Right lobe of liver (tissue), 6 donors: ENCODE measurements at places on chromosomes 3 and 15.
A peak's percentile ranks its signal among the peaks of the same experiment; 100 is the strongest.

DNA sequence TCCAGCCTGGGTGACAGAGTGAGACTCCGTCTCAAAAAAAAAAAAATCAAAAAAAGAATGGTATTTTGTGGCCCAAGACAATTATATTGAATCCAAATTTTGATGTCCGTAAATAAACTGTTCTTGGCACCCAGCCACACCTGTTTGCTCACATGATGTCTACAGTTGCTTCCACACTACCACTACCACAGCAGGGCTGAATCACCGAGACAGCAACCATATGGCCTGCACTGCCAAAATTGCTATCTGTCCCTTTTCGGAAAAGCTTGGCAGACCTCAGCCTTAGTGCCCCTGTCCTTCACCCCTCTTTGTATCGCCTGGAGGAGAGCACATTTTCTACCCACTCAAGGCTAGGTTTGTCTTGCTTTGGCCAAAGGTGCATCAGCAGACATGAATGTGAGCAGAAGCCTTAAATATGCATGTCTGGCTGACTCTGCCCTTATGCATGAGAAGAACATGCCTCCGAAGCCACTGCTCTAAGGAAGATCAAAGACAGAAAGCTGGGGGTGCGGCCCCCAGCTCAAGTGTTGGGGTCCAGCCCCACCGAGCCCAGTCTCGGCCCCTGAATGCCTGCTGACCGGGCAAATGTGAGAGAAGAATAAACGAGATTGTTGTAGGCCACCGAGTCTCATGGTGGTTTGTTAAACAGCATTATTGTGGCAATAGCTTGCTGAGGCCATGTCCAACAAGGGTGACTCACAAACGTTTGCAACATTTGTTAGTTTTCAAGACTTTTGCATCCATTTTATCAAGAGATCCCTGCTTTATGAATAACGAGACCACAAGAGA is 108.1 kb downstream of the TPRA1 start:
- DNase-seq: no peak
- H3K4me1 ChIP-seq: no peaks in the 10 kb centered on the region
- H3K4me3 ChIP-seq: no peak overlapping the region
- no peaks in the 10 kb centered on the region for H3K27me3 ChIP-seq

DNA sequence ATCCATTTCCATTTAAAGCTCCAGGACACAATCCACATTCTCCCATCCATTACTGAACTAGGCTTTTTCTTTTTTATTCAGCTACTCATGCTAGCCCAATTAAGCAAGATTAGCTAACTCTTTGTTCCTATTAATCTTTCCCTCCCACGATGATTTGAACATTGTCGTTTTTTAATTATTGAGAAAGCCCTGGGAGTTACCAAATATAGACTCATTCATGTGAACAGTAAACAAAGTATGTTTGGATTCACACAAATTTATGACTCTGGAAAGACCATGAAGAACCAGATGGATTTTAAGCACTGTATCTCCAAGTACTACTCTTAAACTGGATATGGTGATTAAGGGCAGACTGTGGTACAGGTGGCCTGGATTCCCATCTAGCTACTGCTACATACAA is 82.2 kb downstream of the STRIT1 start:
- H3K4me3 ChIP-seq: no peak overlapping the region
- no peaks in the 10 kb centered on the region for H3K36me3 ChIP-seq
- no peaks in the 10 kb centered on the region for H3K4me1 ChIP-seq
- H3K27ac ChIP-seq: no peak overlapping the region

DNA sequence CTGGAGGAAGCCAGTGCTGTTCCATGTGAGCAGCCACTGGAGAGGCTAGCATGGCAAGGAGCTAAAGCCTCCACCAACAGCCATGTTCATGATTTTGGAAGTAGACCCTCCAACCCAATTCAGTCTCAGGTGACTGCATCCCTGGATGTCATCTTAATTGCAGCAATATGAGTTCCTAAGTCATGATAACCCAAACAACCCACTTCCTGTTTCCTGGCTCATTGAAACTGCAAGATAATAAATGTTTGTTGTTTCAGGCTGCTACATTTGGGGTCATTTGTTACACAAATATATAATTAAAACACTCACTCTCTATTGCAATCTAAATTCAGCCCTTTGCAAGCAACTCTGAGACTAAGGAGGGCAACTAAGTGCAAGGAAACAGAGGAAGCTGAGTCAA is 62.4 kb upstream of the SLC24A5 start:
- no peak for DNase-seq
- H3K27ac ChIP-seq: no peak overlapping the region
- H3K4me1 ChIP-seq: no peaks in the 10 kb centered on the region
- no peaks in the 10 kb centered on the region for H3K27me3 ChIP-seq
- H3K4me3 ChIP-seq: no peak overlapping the region

GRCh38 chr3:129485721-129486663 is 42.4 kb upstream of the RHO start:
- H3K4me1 ChIP-seq: no peaks in the 10 kb centered on the region
- peak; percentile 68 for DNase-seq
- H3K27ac ChIP-seq: no peak overlapping the region

DNA sequence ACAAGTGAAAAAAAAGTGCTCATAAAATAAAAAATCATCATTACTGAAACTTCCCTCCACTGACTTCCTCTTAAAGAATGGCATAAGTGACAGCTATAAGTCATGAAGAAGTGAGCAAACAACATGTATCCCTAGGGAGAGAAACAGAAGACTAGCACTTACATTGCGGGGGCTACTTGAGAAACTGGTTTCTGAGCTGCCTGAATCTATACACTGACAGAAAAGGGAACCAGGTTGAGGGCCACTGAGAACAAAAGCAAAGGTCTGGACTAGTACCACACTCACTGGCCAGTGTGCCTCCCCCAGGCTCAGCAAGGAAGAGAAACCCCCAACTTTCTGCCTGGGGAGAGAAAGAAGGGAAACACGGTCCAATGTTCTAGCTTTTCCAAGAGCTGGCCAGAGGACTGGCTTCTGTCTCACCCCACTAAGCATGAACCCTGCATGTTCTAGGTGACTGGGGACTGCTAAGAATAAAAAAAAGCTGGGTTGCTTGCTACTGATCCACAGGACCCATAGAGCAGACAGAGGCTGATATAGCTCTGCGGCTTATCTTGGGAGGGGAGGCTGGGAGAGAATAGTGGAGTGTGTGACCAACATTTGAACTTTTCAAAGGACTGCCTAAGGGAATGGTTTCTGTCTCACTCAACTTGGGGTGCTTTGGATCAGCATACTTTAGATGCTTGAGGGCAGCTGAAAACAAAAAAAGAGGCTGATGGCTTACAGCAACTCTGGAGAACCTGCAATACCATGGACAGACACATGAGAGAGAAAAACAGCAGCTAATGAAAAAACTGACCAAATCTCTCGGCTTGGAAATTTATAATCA is 8.1 kb downstream of the RAD18 start:
- H3K27me3 ChIP-seq: no peaks in the 10 kb centered on the region
- H3K36me3 ChIP-seq: no peaks in the 10 kb centered on the region
- DNase-seq: no peak
- no peaks in the 10 kb centered on the region for H3K4me1 ChIP-seq
- H3K27ac ChIP-seq: no peak overlapping the region

- no peak overlapping the region for H3K27ac ChIP-seq
- no peak overlapping the region for H3K4me3 ChIP-seq
- H3K4me1 ChIP-seq: no peaks in the 10 kb centered on the region
- H3K36me3 ChIP-seq: no peaks in the 10 kb centered on the region
- H3K27me3 ChIP-seq: no peaks in the 10 kb centered on the region
Observed at GRCh38 chr15:99755692-99756409, 22.6 kb upstream of the LYSMD4 start.

- no peaks in the 10 kb centered on the region for H3K27me3 ChIP-seq
- DNase-seq: no peak
- no peak overlapping the region for H3K4me3 ChIP-seq
- H3K36me3 ChIP-seq: no peaks in the 10 kb centered on the region
Observed at GRCh38 chr3:16888785-16889607, 4.2 kb downstream of the PLCL2 start.

GRCh38 chr15:100060276-100060926 is 281.4 kb downstream of the ADAMTS17 start:
- no peaks in the 10 kb centered on the region for H3K27me3 ChIP-seq
- DNase-seq: no peak
- no peak overlapping the region for H3K27ac ChIP-seq

GRCh38 chr3:161851941-161852566 is 355.4 kb downstream of the OTOL1 start:
- no peak overlapping the region for H3K4me3 ChIP-seq
- peak; percentile 60 for DNase-seq
- no peak overlapping the region for H3K27ac ChIP-seq

DNA sequence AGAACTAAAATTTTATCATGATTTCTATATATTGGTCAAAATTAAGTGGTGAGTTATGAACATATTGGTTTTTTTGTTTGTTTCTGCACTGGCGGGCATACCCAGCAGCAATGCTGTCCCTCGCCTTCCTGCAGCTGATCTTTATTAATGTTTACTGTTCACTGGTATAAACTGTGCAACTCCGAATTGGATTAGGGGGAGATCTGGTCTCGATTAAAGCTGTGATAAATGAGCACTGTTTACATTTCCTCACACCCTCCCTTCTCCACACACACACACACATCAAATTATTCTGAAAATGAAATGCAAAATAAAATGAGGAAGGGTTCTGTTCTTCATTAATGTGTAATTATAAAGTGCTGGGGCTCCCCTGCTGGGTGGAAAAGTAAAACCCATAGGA is 48.5 kb upstream of the DAZL start:
- no peak overlapping the region for H3K4me3 ChIP-seq
- no peaks in the 10 kb centered on the region for H3K27me3 ChIP-seq
- H3K27ac ChIP-seq: no peak overlapping the region
- H3K36me3 ChIP-seq: no peaks in the 10 kb centered on the region
- H3K4me1 ChIP-seq: no peaks in the 10 kb centered on the region
